ENCODE measurements at places on chromosomes 11 and 22. TPM values are rescaled to one million over a fixed set of nuclear protein-coding genes. Genes with fewer than 3 reads are reported as not detected.

The KBTBD3 gene
- total RNA-seq = 5.0 TPM

DNA sequence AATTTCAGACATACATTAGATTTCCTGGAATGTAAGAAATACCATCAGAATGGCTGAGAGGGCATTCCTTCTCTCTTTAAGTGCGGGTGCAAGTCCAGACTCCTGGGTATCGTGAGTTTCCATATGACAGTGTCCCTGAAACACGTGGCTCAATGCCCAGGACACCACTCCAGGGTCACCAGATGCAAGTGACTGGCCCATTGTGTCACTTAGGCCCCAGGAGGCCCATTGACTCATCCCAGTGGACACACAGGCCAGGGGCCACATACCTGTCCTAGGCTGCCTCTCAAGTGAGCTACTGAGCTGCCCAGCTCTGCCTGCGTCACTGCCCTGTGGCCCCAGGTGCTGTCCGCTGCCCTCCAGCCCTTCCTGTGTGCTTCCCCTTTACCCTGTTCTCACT lies 18.5 kb downstream of the FBLN1 start:
- H3K4me3 ChIP-seq = no peak overlapping the region
- DNase-seq = no peak
- H3K27me3 ChIP-seq = peaks cover 6% of the 10 kb centered on the region
- H3K27ac ChIP-seq = no peak overlapping the region
- H3K4me1 ChIP-seq = no peaks in the 10 kb centered on the region

- H3K36me3 ChIP-seq = no peaks in the 10 kb centered on the region
- no peak overlapping the region for H3K4me3 ChIP-seq
- H3K27me3 ChIP-seq = no peaks in the 10 kb centered on the region
- no peak for DNase-seq
These were observed 37.0 kb downstream of the LDLRAD3 start for GRCh38 chr11:35980686-35981390.

The GSTT2 gene
- total RNA-seq = 0.85 TPM

The CHRDL2 gene
- not detected for total RNA-seq

DNA sequence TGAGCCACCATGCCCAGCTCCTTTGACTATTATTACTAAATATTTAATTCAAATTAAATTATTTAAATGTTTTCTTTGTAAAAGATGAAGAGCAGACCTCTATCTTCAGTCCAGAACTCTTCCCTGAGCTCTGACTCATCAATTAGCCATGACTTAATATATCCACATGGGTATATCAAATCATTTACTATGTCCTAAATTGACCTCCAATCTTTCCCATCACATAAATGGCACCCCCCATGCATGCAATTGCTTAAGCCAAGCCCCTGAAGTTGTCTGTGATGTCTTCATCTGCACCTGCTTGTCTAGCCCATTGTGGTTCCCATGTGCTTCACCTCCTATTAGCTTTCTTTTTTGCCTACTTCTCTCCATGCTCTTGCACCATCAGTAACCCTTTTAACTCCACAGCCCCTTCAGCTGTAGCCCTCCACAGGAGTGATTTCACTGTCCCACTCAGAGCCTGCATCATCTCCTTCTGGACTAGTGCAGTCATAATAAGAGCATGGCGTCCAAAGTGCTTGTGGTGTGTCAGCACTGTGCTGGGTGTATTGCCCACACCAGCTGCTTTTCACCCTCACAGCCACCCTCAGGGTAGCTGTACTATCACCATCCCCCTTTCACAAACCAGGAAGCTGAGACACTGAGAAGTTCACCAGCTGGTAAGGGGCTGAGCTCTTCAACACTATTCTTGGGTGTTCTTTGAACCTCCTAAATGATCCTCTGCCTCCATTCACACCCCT lies 11.8 kb upstream of the THY1 start:
- no peak overlapping the region for H3K4me3 ChIP-seq
- no peaks in the 10 kb centered on the region for H3K36me3 ChIP-seq
- H3K4me1 ChIP-seq = no peaks in the 10 kb centered on the region
- no peak for DNase-seq
- peaks cover 46% of the 10 kb centered on the region for H3K27me3 ChIP-seq

DNA sequence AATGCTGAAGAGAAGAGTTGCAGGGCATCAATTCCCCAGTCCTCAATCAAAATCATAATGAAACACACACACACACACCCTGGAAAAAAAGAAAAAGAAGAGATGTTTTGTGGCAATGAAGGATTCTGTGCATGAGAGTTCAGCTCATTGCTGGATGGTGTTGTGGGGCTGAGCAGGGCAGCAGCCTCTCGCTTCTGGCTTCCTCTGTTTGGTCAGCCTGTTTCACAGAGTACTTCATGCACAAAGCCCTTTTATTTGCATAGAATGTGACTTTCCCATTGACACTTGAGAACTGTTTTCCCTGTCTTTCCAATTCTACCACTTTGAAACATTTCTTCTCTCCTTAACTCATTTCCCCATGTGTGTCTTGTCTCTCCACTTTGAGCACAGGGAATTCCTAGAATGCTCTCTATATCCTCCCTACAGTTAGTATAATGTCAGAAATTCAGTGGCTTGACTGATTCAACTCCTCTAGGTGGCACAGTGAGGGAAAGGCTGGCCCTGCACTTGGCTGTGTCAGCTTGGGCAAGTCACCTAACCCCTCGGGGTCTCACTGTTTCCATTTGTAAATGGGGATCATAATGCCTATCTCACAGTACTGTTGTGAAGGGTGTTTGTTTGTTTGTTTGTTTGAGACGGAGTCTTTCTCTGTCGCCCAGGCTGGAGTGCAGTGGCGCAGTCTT lies 25.4 kb upstream of the BSX start:
- peaks cover 8% of the 10 kb centered on the region for H3K27me3 ChIP-seq
- H3K4me3 ChIP-seq = no peak overlapping the region
- H3K27ac ChIP-seq = no peak overlapping the region

DNA sequence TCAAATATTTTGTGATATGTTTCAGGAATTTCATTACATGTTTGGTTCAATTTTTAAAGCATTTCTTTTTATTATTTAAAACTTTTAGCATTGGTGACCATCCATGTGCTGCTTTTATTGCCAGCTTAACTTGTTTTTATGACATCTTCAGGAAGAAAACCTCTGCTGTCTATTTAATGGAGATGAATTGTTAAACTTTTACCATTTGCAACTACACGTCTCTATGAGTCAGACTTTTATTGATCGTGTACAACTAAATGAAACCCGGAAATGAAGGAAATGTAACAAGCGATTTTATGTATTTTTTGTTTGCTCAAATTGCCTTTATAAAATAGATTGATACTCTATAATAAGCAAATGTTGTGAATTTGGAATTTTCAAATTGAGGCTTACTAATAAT lies 113.0 kb downstream of the PTPRJ start:
- DNase-seq = no peak
- no peaks in the 10 kb centered on the region for H3K27me3 ChIP-seq
- H3K36me3 ChIP-seq = peaks cover 31% of the 10 kb centered on the region

- DNase-seq = no peak
- H3K4me3 ChIP-seq = no peak overlapping the region
- H3K4me1 ChIP-seq = no peaks in the 10 kb centered on the region
- no peak overlapping the region for H3K27ac ChIP-seq
These were observed 80.2 kb upstream of the NAV2 start for GRCh38 chr11:19632499-19632834.

The MRPL49 gene
- total RNA-seq = 84.1 TPM

DNA sequence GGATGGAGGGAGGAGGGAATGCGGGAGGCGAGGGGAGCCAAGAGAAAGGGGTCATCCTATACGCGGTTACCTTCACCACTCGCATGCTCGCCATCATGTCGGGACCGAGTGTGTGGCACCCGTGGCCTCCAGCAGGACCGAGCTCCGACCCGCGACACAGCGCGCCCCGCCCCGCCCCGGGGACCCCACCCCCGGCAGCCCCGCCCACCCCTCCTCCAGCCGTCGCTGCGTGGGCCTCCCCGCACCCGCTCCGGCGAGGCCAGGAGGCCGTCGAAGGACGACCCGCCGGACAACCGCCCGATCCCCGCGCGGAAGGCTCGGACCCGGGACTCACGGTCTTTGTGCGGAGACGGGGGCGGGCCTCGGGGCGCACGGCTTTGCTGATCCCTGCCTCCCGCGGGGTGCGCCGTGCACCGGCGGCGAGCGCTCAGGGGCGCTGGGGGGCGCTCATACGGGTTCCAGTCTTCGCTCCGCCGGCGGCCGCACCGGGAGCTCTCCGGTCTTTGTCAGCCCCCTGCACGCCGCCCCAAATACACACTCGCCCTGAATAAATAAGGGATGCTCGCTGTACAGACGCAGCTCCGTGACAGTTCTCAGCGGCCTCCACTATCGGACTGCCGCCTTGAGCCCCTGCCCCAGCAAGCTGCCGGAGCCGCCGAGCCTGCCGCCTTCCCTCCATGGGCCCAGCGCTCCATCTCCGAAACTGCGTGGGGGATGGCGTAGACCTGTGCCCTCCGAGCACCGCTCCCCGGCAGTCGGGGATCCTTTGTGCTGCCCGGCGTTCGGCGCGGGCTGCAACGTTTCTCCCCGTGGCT lies at the start of gene UBE2L6:
Gene UBE2L6, minus strand, starts transcription at position 158 of the 815 bp plus-strand sequence. Its CDS starts 61 bp downstream, at position 97.
- peaks cover 25% of the 10 kb centered on the region for H3K4me1 ChIP-seq
- H3K27me3 ChIP-seq = no peaks in the 10 kb centered on the region
- H3K36me3 ChIP-seq = peaks cover 16% of the 10 kb centered on the region
- no peak within 1 kb of the TSS for H3K27ac ChIP-seq

DNA sequence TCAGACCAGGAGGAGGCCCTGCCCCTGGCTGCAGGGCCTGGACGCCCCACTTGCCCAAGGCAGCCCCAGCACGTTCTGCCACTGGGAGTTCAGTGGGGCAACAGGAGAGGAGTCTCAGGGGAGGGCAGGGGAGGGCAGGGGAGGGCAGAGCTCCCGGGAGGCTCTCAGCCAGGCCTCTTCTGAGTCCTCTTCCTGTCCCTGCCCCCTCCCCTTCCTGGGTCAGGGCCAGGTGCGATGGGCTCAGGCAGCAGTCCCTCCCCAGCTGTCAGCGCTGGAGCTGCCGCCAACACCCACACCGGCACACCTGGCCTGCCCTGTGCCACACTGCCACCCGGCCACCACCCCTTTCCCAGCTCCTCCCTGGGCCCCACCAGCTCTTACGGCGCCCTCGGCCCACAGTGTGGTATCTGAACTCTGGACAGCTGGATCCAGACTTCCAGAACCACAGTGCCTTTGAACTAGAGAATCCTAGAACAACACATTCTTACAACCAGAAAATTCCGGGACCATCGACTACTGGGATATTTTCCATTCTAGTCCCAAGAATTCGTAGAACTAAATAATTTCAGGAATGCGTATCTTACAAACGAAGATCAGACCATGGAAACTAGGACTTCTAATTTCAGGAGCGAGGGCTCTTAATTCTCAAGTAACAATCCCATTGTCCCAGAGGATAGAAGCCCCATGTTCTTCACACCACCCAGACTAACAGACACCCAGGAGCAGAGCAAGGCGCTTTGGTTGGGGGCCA lies 21.8 kb downstream of the RPL3 start:
- peaks cover 78% of the 10 kb centered on the region for H3K4me1 ChIP-seq
- DNase-seq = no peak
- H3K4me3 ChIP-seq = no peak overlapping the region
- no peaks in the 10 kb centered on the region for H3K27me3 ChIP-seq
- H3K36me3 ChIP-seq = peaks cover 14% of the 10 kb centered on the region

DNA sequence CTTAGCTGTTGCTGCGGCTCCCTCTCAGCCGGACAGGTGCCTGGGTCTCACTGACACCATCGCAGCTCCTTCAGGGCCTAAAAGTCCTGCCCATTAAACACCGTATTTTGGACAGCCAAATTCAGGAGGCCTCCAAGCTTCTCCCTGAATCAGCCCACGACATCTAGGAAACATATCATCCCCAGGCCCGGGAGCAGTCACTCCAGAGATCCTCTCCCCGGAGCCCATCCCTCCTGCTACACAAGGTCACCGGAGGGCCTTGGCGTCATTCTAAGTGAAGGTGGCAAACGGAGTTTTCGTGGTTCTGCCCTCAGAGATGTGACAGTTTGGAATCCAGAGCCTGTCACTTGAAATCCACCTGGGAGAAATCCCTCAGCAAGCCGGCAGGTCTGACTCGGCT lies 232.5 kb downstream of the TBC1D22A start:
- no peak overlapping the region for H3K4me3 ChIP-seq
- H3K36me3 ChIP-seq = no peaks in the 10 kb centered on the region
- H3K4me1 ChIP-seq = no peaks in the 10 kb centered on the region
- H3K27ac ChIP-seq = no peak overlapping the region

DNA sequence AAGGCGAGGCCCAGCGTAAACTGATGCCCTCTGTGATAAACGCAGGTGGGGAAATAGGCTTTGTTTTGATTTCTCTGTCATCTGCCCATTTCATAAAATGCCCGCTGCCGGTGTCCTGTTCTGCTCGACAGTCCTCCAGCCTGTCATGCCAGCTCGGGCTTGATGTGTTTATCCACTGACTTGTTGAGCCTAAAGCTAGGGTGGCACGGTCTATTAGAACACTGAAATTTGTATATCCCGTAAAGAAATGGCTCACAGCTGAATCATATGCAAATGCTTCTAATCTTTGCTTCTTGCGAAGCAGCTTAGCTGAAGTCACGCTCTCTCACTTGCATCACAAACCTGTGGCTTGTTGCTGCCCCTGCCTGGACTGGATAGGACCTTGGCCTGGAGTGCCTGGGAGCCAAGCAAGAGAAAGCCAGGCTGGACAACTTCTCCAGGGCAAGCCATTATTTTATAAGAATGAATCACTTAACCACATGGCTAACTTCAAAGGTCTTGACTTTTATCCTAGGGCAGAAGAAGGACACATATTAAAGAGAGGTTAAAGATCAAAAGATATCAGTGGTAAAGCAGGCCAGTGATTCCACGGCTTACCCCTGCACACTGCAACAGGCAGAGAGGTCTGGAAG lies 33.1 kb downstream of the EHF start:
- no peaks in the 10 kb centered on the region for H3K27me3 ChIP-seq
- peak overlapping the region; percentile 81 for H3K27ac ChIP-seq
- H3K4me3 ChIP-seq = peak overlapping the region; percentile 56
- H3K36me3 ChIP-seq = peaks cover 98% of the 10 kb centered on the region
- peak; percentile 82 for DNase-seq
- peaks cover 79% of the 10 kb centered on the region for H3K4me1 ChIP-seq

DNA sequence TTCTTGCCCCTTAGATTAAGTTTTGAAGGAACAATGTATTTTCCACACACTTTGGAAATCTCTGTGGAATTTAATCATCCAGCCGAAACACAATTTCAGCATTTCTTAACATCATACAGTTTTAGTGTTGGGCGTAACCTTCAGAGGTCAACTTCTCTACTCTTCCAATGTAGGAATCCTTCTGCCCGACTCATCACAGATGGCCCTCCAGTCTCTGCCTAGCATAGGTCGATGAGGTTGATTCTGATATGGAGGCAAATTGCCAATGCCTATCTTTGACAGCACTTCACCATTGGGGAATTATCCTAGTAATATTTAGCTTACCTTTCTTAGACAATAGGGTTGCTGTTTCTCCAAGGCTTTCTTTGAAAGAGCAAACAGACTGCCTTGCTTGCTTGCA lies 175.7 kb upstream of the TTC12 start:
- H3K4me1 ChIP-seq = no peaks in the 10 kb centered on the region
- DNase-seq = no peak
- H3K27me3 ChIP-seq = peaks cover 66% of the 10 kb centered on the region
- H3K4me3 ChIP-seq = no peak overlapping the region

Data from Calu3 (cell line).